ENCODE measurements at places on chromosomes 3 and 15.

GRCh38 chr15:35123743-35124142 lies 38.6 kb upstream of the NANOGP8 start:
- no peak for DNase-seq

DNA sequence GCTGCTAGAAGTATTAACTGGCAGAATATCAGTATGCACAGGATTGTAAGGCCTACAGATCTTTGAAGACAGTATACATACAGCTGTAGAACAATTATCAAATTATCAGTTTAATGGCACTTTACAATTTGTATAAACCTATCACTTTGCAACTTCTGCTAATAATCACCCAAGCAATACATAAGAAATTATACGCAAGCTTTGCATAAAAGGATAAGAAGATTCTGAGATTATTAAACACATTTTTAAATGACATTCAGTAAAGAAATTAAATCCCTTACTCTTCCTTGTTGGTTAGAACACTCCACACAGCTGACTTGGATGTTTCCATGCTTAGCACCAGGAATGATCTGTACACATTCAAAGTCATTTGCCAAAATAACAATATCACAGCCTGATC lies 46.8 kb downstream of the DMXL2 start:
- no peak for DNase-seq

DNA sequence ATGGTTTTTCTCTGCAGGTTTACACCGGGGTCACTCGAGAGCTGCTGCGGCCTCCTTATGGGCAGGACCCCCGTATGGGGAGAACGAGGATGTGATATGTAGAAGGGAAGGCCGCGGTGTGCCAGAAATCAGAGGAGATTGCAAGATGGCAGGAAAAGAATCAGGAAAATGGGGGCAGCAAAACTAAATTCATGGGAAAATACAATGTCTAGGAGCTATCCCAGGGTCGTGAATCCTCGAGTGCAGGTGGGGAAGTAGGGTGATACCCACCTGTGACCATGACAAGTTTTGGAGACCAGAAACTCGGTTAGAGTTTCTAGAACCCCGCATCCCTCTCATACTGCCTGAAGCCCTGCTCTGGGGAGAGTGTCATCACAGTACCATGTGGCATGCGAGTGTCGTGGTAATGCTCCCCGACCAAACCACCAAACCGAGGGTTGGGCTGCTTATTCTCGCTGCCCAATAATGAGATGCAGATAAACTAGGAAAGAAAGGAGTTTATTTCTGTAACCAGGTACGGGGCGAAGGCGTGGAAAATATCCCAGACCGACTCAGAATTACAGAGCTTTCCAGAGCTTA lies 781 bp downstream of the TRNT1 start:
- DNase-seq = no peak

DNA sequence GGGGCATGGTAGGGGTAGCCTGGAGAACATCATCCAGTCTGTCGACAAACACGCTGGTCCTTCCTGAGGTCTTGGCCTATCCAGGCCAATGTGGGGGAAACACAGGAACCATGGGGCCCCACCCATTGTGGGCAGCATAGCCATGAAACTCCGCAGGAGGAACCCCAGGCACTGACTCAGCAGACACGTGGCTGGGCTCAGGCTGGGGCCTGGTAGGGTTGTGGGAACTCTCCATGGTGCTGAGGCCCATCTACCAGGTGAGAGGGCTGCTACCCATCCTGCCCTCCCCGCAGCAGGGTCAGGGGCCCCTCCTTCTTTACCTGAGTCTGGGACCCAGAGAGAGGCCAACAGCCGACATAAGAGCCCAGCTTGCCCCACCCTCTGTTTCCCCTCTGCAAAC lies 22.6 kb upstream of the CACNA2D2 start:
- peak; percentile 8 for DNase-seq

- no peak for DNase-seq
These were observed 21.9 kb downstream of the GABRA5 start for GRCh38 chr15:26888761-26889160.

DNA sequence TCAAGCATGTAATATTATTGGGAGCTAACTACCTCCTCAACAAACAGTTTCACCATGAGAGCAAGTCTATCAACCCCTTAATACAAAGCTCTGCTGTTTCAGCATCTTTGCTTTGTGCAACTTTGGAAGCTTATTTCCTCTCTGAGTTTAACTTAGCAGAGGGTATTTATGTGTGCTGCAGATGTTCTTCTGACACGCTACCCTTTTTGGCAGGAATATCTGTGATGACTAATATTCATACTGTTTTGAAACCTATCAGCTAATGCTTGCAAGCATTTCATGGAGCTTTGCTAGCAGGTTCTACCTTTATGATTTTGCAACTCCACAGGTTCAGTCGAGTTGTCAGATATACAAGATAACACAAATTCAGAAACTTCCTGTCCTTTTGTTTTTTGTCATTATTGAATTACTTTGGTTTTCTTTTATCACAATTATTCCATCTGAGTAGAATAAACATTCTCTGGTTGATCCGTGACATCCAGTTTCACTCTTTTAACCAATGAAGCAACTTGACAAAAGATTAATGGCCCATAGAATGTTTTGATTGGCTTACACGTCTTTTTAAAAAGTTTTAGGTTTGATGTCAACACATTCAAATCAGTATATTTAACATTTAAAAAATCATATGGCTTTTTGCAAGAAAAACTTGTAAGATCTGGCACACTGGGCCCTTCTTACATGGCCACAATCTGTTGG lies 1.7 kb upstream of the SLC9A9 start:
- DNase-seq = no peak

- no peak for DNase-seq
These were observed 50.9 kb downstream of the HCN4 start for GRCh38 chr15:73317651-73318462.

DNA sequence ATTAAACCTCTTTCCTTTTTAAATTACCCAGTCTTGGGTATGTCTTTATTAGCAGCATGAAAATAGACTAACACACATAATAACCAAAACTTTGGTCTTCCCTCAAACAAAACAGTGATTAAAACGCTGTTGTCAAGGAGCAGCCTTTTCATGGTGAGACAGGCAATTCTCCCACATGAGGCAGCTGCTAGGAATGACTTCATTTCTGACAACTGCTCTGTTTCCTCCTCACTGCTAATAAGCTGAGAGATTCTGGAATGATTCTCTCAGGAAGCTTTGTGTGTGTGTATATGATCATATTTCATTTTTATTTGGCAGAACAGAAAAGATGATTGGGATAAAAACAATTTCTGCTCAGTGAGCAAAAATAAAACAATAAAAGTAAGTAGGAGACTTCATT lies 580.6 kb upstream of the ADAMTS9 start:
- DNase-seq = no peak

DNA sequence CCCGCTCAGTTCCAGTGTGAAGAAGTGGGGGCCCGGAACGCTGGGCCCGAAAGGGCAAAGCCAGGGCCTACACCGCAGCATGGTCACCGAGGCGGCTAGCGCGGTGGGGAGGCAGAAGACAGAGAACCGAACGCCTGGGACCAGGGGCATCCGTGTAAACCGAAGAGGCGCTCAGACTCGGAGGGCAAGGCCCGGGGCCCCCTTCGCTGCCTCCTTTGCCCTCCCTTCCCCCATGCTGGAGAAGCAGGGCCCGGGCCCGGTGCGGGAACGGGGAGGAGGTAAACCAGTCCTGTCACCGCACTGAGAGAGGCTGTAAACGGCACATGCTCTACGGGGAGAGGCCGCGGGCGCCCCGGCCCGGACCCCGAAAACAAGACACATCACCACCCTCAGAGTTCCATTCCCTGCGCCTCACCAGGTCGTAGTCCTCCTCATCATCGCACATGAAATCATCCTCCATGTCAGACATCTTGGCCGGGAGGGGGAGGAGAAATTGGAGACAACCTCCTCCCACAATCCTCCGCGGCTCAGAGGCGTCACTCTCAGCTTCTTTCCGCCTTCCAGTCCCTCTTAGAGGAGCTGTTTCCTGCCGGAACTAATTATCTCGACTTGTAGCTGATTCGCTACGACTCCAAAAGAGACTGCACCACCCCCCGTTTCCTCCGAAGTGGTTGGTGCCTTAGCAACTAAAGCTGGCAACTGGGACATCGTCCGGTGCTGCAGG lies at the start of gene COPS2:
COPS2 (minus strand) TSS at position 490 of the 724 bp plus-strand sequence; CDS start at position 469, 21 bp downstream.
- DNase-seq = peak; percentile 85

DNA sequence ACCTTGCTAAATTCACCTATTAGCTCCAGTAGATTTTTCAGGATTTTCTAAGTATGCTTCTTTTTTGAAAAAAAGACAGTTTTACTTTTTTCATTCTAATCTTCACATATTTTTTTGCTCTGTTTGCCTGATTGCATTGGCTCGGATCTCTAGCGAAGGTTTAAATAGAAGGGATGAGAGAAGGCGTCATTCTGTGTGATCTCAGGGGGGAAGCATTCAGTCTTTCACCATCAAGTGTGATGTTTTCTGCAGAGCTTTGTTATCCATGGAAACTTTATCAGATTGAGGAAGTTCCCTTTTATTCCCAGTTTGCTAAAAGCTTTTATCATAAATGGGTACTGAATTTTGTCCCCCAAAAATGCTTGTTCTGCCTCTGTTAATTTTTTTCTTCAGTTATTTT lies 120.3 kb downstream of the LRRK1 start:
- no peak for DNase-seq

GRCh38 chr15:28079313-28079969 lies 19.7 kb downstream of the OCA2 start:
- DNase-seq = no peak

- no peak for DNase-seq
These were observed 501 bp downstream of the NDN start for GRCh38 chr15:23686466-23687142.

DNA sequence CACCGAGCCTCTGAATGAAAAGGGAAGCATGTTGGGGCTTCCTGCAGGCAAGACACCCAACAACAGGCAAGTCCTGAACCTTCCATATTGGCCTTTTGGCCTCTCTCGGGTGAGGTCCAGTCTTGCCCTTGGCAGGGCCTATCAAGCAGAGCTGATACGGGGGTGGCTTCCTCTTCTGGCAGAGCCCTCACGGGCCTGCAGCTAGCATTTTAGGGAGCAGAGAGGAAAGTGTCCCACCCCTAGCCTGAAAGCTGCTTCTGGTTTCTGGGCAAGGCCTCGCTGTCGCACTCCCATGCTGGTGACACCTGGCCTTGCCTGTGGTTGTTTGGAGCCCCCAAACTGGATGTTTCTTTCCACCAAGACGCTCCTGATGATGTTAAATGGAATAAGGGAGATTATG lies 31.8 kb upstream of the CTSH start:
- DNase-seq = no peak

GRCh38 chr3:26963361-26963743 lies 340.8 kb downstream of the LRRC3B start:
- DNase-seq = no peak

DNA sequence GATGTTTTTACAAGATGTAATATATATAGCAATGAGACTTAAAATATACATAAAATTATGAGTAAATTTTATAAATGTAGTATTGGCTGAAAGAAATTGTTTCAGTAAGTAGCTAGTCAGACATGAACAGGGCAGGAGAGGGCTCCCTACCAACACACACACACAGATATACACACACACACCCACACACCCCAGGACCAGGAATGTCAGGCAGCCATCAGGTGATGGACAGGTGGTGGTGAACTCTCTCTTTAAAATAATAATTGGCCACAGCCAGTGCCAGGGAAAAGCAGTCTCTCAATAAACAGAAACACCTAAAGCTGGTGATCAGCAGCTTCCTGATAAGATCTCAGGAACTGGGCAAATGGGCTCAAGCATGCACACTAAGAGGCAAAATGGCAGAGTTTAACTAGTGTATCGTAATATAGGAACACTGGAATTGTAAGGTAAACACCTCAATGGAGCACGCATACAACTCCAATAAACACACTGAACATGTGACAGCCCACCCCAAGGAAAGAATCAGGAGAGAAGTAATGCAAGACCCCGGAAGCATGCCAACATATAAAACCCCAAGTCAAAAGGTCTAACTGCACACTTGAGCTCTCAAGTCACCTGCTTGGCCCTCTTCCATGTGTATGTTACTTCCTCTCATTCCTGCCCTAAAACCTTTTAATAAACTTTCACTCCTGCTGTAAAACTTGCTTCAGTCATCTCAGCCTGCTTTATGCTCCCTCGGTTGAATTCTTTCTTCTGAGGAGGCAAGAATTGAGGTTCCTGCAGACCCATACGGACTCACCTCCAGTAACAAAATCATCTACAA lies 1034.1 kb upstream of the SEMA6D start:
- DNase-seq = no peak

GRCh38 chr3:111803123-111803593 lies 55.9 kb upstream of the PHLDB2 start:
- DNase-seq = no peak

GRCh38 chr3:53158765-53159155 lies 2.2 kb upstream of the PRKCD start:
- no peak for DNase-seq

GRCh38 chr15:97545799-97546198 lies 414.7 kb upstream of the ARRDC4 start:
- no peak for DNase-seq

- DNase-seq = no peak
These were observed 5.7 kb upstream of the FILIP1L start for GRCh38 chr3:100120012-100120411.

- no peak for DNase-seq
These were observed 260.2 kb downstream of the TIGIT start for GRCh38 chr3:114553949-114554593.

DNA sequence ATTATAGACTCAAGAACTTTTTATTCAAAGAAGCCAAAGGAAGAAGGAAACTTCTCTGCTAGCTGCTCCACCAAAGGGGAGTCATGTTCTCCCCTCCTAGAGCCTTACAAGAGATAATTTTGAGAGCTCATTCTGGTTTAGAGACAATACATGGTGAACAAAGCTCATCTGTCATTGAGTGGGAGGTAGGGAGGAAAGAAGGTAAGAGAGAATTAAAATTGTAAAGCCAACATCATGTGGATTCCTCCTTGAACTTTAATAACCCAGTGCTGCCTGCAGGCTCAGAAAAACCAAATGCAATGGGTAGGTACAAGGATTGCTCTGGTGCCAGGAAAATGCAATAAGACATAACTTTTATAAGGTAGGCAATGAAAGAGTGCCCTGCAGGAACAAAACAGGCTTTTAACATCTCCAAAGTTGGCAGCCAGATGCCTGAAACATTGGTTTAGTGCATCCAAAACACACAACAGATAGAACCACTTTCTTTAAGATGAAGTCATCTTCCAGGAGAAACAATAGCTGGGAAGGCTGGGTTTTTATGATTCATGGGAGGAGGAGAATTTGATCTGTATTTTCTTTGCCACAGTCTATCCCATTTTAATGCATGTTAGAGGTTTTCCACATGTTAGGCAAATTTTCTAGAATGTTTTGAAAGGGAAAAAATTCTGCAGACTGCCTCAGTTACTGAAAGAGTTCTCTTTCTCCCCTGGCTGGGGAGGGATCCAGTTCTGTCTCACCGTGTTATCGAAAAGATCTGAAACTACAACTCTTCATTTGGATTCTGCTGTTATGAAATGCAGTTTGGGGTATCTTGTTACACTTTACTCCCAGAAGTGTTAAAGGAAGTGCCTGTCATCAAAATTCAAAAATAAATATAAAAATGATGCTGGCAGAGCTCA lies 11.3 kb upstream of the ARHGEF3 start:
- no peak for DNase-seq
